ENCODE measurements at places on chromosomes 2 and 18.

DNA sequence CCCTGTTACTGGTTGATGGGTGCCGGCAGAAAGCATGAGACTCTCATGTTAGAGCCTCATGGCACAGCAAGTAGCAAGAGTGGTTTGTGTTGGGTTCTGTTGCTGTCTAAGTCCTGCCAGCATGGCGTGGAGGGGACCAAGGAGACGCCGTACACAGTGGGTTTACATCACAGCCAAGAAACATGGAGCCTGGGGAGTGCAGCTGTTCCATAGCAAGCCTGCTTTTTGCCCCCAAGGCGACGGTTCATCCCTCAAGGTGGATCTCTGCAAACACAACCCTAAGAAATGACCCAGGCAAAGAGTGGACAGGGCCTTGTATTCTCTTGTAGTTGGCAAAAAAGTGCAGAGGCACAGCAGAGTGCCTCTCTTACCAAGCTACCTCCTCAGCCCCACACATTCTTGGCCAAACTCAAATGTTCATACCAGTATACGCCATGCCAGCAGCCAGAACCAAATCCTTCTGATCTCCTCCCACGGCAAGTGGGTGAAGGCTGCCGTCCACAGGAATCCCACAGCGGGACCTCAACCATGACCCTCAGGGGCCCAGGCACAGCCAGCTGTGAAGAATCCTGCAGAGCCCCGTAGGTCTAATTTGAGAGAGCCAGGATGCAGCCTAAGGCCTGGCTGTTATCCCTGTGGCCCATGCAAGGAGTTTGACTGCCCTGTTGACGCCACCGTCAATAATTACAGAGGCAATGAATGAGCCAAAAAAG lies 19.0 kb downstream of the SNED1 start:
- DNase-seq: no peak

GRCh38 chr2:190862571-190862991 lies 18.0 kb upstream of the GLS start:
- DNase-seq: no peak

DNA sequence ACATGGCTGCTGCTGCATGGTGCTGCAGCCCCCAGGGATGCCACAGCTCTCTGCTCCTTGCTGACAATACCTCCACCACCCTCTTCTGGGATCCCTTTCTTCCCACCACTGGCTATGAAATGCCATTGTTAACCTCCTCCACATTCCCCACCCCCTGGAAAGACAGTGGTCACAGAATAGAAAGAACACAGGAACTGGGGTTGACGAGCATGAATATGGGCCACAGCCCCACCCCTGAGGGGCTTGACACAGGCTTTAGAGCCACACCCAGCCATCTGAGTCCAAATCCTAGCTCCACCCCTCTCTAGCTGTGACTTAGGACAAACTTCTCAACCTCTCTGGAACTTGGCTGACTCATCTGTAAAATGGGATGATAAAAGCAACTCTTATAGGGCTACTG lies 47.3 kb downstream of the TMEM163 start:
- DNase-seq: no peak

DNA sequence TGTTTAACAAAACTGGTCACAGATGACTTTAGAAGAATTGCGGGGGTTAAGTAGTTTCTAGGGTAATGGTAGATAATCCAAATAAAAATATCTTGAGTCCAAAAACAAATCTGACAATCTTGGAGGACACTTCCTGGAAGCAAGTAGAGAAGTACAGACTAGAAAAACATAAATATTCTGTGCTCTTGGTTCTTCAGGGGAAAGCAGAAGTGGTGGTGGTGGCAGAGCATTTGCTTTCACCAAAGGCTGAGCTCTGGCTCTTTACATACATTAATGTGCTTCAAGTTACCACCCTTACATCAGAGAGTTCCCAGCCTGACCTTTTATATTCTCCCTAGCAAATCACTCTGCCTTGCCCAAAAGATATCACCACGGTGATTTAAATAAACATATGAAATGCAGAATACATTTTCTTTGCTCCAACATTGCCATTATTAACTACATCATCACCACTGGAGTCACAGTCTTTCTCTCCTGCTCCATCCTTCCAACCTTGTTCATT lies 15.3 kb downstream of the PDE11A start:
- DNase-seq: no peak

GRCh38 chr18:49321797-49322461 lies 138.5 kb downstream of the DYM start:
- no peak for DNase-seq

- no peak for DNase-seq
These were observed 19.6 kb upstream of the KCNG3 start for GRCh38 chr2:42513252-42513918.

- no peak for DNase-seq
These were observed 52.1 kb downstream of the CYRIA start for GRCh38 chr2:16613539-16614011.

DNA sequence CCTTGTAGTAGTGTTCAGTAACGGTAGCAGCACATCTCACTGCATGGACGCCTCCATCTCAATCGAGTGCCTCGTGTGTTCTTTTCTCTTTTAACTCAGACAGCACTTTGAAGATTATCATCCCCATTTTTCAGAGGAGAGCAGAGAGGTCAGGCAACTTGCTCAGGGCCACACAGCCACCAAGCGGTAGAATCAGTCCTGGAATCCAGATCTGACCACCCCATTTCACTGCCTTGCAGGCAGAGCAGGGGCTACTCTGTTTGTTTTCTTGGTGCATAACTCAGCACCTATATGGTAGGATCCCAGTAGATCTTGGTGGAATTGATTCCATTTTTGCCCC lies 129.5 kb downstream of the SMAD7 start:
- DNase-seq: no peak

GRCh38 chr2:147008481-147008880 lies 836.3 kb upstream of the ACVR2A start:
- no peak for DNase-seq

GRCh38 chr18:46253498-46253897 lies 149.3 kb downstream of the HAUS1 start:
- DNase-seq: no peak

- no peak for DNase-seq
These were observed 68.1 kb upstream of the RBMS1 start for GRCh38 chr2:160561551-160562295.

DNA sequence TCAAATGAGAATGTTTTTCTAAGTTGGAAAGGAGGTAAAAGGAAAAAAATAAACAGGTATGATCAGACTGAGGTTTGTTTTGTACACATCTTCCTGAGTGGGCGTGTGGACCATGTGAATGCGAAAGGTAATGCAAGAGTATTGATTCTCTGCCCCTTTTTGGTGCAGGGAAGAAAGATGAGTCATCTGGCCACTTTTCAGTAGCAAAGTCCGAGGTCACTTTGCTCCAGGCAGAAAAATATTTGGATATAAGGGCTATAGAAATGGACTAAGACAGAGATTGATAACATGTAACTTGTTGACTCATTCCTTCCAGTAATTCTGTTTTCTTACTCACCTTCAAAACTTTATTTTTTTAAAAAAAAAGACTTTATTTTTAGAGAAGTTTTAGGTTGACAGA lies 130.5 kb downstream of the DSEL start:
- no peak for DNase-seq

- DNase-seq: no peak
These were observed 188.3 kb downstream of the GBX2 start for GRCh38 chr2:235979753-235980435.

- no peak for DNase-seq
These were observed 292.6 kb downstream of the PRKCE start for GRCh38 chr2:45944074-45944473.

- no peak for DNase-seq
These were observed 222.0 kb upstream of the FN1 start for GRCh38 chr2:215657844-215658243.

DNA sequence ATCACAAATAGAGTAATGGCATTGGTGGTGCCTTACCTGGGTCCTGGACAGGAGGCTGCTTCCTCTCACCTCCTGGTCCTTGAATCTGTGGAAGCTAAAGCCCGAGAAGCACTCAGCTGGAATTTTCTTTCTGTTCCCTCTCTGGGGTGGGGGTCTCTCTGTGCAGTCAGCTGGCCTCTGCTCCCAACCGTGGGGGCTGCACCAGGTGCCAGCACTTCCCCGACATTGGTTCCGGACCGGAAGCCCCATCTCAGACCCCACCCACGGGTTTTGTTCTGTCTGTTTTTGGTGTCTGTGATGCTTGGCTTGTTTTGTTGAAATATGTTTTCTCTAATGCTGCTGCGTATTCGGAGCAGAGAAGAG lies 154.7 kb downstream of the TWIST2 start:
- DNase-seq: no peak

- no peak for DNase-seq
These were observed 70.9 kb upstream of the RAPGEF4 start for GRCh38 chr2:172664766-172665165.

- peak; percentile 83 for DNase-seq
These were observed 206.2 kb downstream of the ARL4C start for GRCh38 chr2:234290671-234291070.

- DNase-seq: no peak
These were observed 10.1 kb upstream of the SPOPL start for GRCh38 chr2:138491495-138491862.

GRCh38 chr2:216033403-216033802 lies 20.1 kb upstream of the MREG start:
- DNase-seq: no peak

DNA sequence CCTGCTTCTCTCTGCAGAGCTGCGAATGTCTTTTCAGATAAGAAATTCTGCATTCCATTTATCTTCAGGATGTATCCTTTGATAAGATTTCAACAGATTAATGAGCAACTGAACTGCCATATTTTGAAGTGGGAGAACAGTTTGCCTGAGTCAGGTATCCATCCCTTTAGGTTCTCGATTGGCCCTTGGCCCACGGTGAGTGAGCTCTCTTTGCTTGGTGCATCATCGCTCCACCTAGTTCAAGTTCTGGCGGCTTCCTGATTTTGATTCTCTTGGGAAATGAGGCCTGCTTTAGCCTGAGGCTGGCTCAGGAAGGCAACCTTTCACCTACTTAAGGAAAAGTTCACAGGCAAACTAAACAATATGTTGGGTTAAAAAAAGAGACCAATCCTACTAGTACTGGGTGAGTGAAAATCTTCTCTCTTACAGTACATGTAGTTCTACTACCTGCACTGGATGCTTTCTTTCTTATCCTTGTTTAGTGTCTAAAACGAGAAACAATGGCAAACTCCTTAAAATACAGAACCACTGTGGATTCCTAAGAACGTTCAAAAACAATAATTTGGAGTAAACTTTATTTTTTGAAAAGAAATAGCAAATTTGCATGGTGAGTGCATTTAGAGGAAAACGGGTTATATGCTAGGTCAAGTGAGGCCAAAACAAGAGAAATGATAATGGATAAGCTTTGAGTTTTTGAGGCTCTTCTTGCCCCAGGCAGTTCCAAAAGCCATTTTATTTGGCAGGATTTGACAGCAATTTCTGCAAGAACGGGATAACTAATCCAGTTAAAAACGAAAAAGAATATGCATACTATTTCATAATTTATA lies 837 bp upstream of the ACSL3 start:
- DNase-seq: no peak

DNA sequence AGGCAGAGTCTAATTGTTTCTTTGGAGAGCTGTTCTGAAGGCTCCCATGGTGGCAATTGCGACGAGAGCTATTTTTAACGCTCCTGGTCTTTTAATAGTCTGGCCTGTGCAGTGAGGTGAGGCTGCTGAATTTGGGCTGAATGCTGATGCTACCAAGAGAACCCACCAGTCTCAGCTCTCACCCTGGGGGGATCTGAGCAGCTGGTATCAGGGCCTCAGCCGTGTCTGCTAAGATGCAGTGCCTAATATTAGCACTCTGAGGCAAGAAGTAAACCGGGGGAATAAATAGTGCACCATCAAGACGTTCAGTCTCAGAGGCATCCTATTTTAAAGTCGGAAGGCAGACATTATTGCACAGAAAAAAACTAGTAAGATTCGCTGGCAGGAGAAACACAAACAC lies 214.8 kb upstream of the PID1 start:
- DNase-seq: no peak

DNA sequence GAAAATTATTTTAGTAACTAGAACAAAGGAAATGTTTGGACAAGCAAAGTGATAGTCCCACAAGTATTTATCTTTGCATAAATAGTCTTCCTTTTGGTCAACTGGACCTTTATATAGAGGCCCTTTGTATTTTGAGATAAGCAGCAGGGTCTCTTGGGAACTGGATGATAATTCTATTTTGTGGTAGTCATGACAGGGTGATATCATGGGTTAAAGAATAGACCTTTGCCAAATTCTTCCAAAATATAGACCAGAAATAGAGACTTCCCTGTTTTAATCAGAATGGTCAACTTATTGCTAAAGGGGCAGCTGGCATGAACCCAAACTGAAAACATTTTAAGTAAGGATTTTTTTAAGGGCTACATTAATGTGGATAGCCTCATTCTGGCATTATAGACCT lies 10.5 kb downstream of the PLEK start:
- DNase-seq: no peak

GRCh38 chr2:184532551-184532950 lies 65.8 kb upstream of the ZNF804A start:
- no peak for DNase-seq

DNA sequence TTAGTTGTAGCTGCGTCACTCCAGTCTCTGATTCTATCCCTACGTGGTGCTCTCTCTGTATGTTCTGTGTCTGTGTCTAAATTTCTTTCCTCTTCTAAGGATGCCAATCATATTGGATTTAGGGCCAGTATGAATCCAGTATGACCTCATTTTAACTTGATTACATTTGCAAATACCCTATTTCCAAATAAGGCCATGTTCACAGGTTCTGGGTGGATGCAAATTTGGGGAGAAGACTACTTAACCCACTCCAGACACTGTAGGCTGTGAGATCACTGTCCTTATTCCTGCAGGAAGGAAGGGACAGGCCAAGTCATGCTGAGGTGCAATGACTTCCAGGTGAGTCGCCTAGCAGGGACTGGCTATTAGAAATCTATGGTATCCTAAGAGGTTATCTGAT lies 272.2 kb downstream of the CELF4 start:
- DNase-seq: no peak

DNA sequence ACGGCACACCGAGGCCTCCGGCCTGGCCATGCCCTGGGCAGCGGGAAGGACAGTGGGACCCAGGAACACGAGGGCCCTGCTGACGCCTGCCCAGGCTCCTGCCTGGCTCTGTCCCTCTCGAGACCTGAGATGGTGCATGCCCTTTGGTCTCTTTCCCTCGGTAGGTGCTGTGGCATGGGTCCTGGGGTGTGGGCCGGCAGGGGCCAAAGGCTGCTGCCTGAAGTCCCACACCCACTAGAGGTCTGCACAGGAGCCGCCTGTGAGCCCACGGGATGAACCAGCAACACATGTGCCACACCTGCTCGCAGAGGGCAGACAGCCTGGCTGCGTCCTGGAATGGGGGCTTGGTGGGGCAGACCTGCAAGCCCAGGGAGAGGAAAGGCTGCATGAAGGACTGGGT lies 73.3 kb downstream of the NDUFA10 start:
- no peak for DNase-seq

- no peak for DNase-seq
These were observed 350.8 kb downstream of the CYRIA start for GRCh38 chr2:16314691-16315457.

DNA sequence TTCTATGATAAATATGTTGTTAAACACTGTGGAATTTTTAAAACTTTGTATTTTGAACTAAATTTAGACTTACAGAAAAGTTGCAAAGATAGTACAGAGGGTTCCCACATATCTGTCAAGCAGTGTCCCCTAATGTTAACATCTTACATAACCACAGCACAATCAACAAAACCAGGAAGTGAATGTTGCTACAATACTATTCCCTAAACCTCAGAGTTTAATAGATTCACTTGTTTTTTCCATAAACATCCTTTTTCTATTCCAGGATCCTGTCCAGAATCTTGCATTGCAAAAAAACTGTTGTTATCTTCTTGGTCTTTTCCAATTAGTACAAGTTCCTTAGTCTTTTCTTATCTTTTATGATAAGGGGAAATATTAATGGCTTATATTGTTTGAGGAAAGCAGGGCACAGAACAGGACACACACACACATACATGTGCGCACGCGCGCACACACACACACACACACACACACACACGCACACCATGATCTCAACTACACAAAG lies 251.1 kb upstream of the TRIB2 start:
- no peak for DNase-seq

Measured in T-cell (primary cell).